Glomerular endothelial cell (primary cell): ENCODE measurements at places on chromosomes 12 and 14.

- DNase-seq: no peak
Measured at GRCh38 chr14:50229681-50230080, 1.7 kb downstream of the SOS2 start.

- peak; percentile 72 for DNase-seq
Measured at GRCh38 chr12:27383429-27384260, 51.0 kb downstream of the BMAL2 start.

DNA sequence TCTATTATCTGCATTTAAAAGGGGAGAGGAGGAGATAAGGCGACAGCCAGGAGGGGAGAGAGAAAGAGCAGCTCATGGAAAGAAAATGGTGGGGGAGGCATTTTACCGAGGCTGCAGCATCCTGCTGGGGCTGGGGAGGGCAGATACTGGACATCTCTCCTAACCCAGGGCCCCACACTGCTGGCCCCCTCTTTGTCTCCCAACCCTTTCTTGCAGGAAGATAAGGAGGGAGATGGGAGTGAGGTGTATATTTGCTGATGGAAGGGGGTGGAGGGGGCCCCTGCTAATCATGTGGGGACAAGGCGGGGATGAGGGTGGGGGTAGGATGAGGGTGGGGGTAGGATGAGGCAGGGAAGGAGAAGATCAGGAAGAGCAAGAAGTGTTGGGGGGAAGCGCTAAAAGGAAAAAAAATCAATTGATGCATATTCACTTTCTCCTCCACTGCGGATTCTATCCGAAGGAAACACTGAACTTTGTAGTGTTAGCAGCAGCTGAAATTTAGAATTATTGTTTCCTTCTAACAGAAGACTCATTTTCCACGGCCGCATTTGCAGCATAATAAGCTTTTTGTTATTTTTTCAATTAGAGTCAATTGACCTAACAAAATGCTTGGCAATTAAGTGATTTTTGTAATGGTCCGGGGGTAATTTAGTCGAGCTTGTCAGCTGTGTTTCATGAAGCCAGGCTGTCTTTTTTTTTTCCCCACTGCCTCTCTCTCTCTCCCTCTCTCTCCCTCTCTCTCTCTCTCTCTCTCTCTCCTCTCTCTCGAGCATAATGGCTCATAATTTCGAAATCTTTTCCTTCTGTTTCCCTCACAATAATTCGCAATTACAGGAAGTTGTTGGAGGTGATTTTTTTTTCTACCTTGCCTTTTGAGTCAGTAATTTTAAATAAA lies 1134.6 kb downstream of the BCL11B start:
- no peak for DNase-seq

DNA sequence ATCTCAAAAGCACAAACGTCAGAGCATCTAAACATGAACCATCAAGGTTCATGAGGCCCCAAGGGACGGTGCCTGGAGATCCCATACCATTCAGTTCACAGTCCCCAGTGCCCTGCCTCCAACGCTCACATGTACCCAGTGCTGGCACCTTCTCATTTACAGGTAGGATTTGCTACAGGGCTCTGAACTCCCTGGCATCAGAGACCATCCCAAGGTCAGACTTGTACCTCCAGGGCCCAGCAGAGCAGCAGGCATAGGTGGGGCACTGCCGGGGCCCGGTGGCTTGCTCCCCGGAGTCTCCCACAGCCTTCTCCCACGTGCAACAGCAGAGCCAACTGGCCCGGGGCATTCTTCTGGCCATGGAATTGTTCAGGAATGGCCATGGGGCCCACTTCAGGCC lies 114.8 kb downstream of the BCL11B start:
- DNase-seq: no peak

DNA sequence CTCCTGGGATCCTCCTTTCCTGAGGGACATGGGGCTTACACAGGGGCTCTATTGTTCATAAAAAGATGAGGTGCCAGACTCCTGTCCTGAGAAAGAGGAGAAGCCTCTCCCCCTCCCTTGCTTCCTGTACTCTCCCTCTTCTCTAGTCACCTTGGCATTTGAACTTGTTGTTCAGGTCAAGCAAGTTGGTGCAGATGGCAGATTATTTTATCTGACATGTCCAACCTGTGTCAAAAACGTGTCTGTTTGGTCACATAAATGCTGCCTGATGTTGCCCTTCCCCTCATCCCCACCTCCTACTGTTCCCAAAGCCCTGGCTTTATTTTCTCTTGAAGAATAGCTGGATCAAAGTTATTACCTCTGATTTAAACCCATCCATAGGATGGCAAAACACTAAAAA lies 154.8 kb downstream of the TMX1 start:
- no peak for DNase-seq

DNA sequence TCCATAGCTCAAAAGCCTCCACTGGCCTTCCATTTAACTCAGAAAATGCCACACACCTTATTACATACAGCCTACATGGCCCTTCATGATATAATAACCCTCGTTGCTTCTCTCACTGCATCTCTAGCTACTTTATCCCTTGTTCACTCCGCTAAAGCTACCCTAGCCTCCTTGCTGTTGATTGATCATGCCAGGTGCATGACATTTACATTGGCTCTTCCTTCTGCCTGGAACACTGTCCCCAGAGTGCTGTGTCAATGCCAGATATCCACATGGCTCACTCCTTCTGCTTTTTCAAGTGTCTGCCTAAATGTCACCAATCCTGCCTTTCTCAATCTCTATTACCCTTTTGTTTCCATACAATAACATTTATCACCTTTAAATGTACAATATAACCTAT lies 58.3 kb downstream of the CAND1 start:
- DNase-seq: no peak

DNA sequence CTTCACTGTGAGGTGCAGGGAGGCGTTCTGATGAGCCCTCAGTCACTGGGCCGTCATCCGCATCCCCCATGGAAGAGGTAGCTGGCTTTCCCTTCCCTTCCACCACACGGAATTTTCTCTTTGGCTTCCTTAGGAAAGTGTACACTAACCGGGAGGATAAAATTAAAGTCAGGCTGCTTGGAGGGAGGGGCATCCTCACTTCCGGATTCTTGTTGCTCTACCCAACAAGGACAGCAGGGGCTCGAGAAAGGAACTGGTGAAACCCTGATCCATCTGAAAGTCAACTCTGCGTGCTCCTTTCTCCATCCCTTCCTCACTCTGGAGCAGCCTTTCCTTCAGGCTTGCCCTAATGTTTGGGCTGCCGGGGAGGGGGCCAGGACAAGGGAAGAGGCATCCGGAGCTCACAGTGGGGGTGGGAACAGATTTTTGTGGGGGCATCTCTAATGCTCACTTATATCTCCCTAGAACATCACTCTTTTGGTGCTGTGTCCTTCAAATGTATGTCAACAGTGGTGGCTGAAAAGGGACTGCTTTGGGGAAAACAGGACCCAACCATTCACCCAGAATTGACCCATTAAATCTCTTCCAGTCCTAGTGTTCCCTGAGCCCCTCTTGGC lies 101.4 kb upstream of the FKBP4 start:
- DNase-seq: no peak

DNA sequence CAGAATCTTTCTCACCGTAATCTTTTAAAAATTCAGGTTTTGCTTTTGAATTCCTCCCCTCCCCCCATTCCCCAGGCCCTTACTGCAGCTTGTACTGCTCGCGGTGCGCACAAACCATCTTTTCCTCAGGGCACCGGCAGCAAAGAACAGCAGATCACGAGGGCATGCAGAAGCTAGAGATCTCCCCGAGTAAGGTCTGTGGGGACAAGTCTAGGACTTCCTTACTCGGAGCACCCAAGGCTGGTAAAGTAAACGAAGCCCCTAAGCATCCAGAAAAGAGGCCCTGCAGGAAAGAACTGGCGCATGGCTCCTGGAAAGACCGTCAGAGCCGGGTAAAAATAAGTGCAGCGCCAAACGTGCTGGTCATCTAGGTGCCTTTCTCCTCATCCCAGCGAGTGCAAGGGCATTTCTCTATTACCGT lies 727 bp downstream of the LDHB start:
- DNase-seq: peak; percentile 12

- DNase-seq: no peak
Measured at GRCh38 chr12:114041136-114041535, 75.0 kb upstream of the RBM19 start.

DNA sequence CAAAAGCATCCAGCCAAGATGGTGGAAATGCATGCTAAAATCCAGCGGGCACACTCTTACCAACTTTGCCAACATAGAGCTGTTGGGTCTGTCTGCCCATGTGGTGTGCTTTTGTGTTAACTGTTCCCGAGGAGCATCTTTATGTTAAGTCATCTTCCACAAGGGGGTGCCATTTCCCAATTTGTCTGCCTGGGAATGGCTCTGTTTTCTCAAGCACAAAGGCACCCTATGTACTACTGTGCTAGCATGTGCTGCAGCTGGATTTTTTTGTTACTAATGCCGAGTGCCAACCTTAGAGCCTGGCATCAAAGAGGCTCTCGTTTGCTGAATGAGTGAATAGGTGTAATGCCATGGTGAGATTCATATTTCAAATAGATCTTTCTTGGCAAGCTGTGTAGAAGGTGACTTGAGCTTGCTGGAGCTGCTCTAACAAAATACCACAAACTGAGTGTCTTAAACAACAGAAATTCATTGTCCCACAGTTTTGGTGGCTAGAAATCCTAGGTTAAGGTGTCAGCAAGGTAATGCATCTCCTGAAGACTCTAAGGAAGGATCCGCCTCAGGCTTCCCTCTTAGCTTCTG lies 74.3 kb downstream of the TRHDE start:
- peak; percentile 16 for DNase-seq

DNA sequence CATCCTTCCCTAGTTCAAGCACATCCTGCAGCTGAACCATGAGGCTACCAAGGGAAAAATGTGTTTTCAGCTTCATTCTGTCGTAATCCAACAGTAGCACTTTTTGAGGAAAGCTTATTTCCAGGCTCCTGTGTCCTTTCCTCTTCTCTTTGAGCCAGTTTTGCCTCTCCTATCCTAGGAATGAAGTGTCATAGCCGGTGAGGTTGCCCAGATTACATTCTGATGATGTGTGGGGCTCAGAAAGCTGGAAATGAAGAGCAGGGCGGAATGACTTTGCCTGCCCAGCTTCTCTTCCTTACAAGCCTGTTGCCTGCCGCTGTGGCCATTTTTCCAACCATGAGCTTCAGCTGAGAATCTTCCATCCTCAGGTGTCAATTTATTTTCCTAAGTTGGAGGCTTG lies 381.8 kb downstream of the NUAK1 start:
- no peak for DNase-seq

DNA sequence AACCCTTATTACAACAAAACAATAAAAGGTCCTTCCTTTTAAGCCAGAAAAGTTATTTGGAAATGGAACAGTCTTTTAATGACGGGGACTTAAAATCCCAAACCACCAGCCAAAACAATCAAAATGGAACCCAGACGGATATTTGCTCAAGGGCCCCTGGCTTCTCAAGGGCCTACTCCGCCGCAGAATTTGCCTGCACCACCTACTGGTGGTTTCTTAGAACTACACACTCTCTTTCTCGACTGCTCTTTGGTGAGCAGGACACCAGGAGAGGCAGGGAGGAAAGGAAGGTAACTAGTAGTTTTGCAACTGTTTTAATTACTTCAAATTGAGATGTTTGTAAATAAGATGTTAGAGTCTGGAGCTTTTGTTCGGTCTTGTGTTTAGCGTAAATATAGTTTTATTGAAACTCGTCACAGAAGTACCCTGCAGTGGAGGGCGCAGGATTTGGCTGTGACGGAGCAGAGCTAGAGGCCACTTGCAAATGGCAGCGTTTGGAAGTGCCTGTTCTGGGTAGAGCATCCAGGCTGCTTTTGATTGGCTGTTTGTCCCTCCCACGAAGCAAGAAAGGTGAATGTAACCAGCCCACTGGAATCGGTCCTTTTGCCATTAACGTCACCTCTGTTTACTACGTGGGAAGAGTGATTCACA lies 238.5 kb downstream of the CACNA1C start:
- DNase-seq: peak; percentile 16

DNA sequence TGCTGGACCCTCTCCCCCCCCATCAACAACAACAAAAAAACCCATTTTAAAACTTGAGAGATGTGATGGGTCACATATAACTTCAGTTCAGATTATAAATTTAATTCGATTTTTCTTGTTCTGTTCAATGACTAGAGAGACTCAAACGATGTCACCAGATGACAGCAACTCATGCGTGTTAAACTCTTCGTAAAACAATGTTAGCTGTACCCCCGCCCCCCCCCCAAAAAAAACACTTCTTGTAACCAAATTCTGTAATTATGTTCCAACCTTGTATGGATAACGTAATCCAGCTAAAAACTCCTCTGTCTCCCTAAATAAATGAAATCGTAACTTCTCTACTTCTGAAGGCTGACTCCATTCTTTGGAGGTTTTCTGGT lies 614 bp upstream of the NACA start:
- DNase-seq: no peak

DNA sequence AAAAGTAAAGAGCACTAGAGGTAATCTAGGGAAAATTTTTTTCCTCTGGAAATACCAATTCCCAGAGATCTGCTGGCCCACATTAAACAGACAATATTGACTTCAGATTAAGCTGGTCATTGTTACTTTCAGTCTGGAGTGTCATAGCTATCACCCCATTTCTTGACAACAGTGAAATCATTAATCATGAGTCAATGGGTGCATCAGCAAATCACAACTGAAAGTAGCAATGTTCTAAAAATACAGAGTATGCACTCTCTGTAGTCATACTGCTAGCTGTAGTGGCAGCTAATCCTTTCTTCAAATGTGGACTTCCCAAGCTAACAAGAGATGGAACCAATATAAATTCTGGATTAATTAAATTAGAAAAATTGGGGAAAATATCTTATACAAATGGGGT lies 129.9 kb downstream of the CPNE8 start:
- no peak for DNase-seq

- no peak for DNase-seq
Measured at GRCh38 chr12:10094646-10095395, 4.0 kb downstream of the CLEC1A start.

GRCh38 chr12:28114488-28114887 lies 75.8 kb upstream of the CCDC91 start:
- no peak for DNase-seq

DNA sequence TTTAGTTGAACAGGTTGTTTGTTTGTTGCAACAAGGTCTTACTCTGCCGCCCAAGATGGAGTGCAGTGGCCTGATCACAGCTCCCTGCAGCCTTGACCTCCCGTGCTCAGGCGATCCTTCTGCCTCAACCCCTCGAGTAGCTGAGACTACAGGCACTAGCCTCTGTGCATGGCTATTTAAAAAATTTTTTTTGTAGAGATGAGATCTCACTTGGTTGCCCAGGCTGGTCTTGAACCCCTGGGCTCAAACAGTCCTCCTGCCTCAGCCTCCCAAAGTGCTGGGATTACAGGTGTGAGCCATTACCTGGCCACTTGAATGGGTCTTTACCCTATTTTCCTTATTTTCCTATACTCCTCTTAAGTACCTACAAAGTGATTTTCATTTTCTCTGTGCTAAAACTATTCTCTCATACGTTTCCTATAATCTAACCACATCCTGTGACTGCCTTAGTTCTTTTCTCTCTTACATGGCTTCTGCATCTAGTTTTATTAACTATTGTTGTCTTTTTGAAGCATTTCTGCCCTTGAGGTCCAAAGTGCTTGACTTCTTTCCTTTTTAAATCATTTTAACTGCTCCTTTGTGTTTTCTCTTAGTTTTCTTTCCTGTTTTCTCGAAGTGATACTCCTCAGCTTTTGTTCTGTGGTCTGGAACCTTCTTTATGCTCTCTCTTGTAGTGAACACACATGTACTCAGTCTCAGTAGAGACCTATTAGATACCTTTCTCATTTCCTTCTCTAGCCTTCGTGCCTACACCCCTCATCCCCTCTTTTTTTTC lies 14.1 kb downstream of the GPX2 start:
- no peak for DNase-seq
